ENCODE measurements at places on chromosomes 6 and 20.

- no peak for DNase-seq
Observed at GRCh38 chr6:45538641-45539547, 161.2 kb upstream of the SUPT3H start.

GRCh38 chr6:150579611-150580010 lies 20.1 kb upstream of the PLEKHG1 start:
- no peak for DNase-seq

DNA sequence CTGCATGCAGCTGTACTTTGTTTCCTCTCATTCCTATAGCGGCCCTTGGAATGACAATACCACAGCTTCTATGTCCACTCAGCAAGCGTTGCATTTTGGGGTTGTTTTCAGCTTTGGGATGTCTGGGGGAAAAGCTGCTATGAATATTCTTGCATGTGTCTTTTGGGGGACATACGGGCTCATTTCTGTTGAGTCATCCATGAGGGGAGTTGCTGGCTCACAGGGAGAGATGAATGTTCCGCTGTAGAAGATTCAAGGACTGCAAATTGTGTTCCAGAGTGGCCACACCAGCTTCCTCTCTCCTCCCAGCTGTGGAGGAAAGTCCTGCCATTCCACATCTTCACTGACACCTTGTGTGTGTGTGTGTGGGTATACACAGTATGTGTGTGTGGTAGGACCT lies 43.3 kb downstream of the TGM2 start:
- no peak for DNase-seq

- no peak for DNase-seq
Observed at GRCh38 chr20:38782275-38782674, 23.2 kb upstream of the PPP1R16B start.

GRCh38 chr6:129321303-129321702 lies 388.7 kb downstream of the ARHGAP18 start:
- DNase-seq: no peak

GRCh38 chr20:62156592-62157386 lies 13.2 kb downstream of the SS18L1 start:
- peak; percentile 85 for DNase-seq

DNA sequence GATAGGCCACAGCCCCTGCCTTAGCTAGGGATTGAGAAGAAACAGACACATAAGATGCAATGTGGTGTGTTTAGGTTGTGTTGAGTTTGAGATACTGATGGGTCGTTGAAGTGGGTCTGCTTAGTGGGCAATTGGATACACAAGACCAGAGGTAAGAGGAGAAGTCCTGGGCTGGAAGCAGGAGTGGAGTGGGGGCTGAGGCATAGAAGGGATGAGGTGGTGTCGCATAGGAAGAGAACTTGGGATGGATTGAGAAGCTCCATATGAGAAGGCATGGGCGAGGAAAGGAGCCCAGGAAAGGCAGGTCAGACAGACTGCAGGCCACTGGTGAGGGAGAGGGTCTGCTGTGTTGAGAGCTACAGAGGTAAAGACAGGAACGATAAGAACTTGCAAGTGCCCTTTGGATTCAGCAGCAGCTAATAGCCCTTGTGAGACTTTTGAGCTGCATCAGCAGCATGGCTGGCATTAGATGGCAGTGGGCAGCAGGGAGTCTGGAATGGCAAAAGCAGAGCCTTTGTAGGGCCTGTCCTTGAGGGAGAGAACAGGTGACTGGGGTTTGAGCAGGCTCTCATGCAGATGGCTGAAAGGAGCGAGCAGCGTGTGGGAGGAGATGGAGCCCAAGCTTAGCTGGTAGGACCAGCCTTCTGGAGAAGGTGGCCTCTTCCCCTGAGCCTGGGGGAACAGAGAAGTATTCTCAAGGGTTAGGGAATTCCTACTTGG lies 33.2 kb downstream of the PLCG1 start:
- DNase-seq: no peak

- no peak for DNase-seq
Observed at GRCh38 chr6:81138236-81138635, 614.2 kb downstream of the TENT5A start.

DNA sequence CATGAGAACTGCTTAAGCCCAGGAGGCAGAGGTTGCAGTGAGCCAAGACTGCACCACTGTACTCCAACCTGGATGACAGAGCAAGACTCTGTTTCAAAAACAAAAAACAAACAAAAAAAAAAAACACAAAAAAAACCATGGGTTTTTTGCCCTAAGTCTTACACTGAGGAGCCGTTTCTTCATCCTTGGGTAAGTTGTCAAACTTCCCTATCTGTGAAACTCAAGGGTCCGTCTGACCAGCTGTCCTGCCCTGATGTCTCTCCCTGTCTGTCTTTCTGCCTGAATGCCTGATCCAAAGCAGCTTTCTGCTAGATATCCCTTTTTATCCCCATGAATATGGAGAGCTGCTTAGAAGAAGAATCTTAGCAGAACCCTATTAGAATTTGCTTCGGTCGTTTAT lies 41.3 kb upstream of the CLDN20 start:
- DNase-seq: no peak

- DNase-seq: no peak
Observed at GRCh38 chr20:9052136-9052535, 16.8 kb upstream of the PLCB4 start.

DNA sequence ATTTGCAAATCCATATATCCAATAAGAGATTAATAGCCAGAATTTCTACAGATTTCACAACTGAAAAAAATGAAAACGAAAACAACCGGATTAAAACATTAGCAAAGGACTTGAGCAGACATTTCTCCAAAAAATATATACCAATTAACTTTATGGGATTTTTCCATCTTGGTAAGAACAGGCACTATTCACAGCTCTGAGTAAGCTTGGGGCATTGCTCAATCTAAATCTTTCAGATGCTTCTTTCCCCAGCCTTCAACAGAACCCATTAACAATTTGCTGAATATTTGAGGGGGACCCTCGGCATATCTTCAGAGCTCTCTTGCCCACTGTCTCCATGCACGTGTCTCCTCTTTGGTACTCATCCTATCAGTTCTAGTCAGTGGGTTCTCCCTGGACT lies 111.7 kb upstream of the CD93 start:
- DNase-seq: no peak

GRCh38 chr6:158559338-158559894 lies 475 bp upstream of the TMEM181 start:
- DNase-seq: no peak

GRCh38 chr6:108452711-108453195 lies 108.0 kb upstream of the FOXO3 start:
- DNase-seq: no peak

DNA sequence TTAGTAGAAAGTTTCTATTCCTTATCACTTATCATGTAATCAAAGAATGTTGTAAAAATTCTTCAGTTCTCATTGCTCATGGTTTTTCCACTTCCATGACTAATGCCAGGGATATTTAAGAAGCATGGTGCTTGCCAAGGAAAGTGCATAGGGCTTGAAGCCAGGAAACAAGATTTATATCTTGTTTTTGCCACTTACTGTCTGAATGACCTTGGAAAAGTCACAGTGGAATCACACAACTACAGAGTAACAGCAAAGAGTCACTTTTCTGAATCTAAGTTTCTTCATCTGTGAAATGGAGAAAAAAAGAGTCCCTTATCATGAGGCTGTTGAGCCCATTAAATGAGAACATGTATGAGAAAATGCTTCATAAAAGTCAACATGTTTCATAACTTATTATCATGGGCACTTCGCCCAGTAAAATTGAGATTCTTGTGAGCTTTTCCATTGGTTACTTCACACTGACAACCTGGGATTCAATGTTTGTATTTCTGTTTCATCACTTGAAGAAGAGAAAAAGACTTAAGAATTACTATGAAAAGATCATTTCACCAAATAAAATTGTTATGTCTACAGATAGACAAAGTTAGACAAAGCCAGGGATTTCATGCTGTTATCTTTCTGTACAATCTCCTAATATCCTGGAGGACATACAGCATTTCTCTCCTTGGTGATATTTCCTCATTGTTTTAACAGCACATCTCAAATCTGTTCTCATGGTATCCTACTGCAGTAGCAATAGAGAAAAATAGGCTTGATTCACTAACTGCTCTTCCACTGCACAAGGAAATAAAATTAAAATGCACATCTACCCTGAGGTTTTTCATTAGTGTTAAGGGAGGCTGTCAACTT lies 7.6 kb upstream of the BMP5 start:
- no peak for DNase-seq

DNA sequence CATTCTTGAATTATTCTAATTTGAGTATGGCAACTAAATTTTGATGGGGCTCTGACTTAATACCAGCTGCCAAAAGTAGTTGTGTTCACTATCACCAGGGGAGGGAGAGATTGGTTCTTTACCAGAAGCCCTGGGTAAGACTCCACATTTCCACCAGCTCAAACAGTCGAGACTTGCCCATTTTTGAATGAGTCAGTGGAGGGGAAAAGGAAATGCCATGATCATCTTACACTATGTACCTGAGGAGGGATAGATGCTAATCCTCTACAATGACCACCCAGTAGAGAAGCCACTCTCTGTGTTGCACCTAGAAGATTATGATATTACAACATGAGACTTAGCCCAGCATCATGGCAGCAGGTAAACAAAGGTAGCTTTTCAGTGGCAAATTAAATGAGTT lies 77.0 kb upstream of the SGK1 start:
- no peak for DNase-seq

DNA sequence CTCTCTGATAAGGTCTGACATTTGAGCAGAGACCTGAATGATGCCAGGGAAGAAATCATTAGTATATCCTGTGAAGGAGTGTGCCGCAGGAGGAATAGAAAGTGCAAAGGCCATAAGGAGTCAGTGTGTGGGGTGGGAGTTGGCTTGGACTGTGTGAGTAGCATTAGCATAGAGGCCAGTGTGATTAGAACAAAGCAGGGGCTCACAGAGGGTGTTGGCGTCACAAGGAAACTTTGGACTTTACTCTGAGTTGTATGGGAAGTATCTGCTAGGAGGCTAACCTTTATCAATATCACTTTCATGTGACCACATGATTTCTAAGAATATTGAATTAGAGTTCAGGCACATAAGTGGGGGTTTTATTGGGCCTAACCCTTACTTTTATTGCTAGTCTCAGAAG lies 12.1 kb downstream of the TMEM200A start:
- DNase-seq: no peak

GRCh38 chr6:147741389-147741788 lies 232.9 kb downstream of the SAMD5 start:
- no peak for DNase-seq

DNA sequence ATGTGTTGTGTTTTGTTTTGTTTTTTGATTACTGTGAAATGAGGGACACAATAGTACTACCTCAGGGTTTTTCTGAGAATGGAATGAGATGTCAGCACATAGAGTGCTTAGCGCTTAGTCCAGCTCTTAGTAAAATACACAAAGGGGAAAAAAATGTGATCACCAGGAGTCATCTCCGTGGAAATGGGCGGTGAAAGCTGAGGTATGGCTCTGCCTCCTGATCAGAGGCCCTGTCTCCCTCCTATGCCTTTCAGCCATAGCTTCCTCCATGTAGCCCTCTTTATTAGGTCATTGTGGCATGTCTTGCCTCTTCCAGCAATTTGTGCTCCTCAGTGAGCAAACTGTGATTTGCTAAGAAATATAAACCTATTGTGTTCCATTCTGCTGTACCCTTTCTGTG lies 13.0 kb downstream of the PSMF1 start:
- DNase-seq: no peak

DNA sequence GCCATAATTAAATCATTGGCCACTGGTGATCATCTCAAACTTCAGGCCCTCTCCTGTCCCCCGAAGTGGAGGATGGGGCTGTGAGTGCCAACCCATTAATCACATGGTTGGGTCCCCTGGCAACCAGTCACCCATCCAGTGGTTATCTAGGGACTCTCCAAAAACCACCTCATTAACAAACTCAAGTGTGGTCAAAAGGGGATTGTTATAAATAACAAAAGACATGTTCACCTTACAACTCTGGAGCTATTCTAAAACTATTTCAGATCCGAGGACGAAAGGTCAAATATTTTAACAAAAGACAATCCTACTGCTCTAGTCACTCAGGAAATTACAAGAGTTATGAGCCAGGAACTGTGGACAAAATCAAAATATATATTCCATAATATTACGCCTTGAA lies 95.5 kb upstream of the PRND start:
- no peak for DNase-seq

GRCh38 chr6:99066044-99066443 lies 118.3 kb upstream of the FBXL4 start:
- no peak for DNase-seq

DNA sequence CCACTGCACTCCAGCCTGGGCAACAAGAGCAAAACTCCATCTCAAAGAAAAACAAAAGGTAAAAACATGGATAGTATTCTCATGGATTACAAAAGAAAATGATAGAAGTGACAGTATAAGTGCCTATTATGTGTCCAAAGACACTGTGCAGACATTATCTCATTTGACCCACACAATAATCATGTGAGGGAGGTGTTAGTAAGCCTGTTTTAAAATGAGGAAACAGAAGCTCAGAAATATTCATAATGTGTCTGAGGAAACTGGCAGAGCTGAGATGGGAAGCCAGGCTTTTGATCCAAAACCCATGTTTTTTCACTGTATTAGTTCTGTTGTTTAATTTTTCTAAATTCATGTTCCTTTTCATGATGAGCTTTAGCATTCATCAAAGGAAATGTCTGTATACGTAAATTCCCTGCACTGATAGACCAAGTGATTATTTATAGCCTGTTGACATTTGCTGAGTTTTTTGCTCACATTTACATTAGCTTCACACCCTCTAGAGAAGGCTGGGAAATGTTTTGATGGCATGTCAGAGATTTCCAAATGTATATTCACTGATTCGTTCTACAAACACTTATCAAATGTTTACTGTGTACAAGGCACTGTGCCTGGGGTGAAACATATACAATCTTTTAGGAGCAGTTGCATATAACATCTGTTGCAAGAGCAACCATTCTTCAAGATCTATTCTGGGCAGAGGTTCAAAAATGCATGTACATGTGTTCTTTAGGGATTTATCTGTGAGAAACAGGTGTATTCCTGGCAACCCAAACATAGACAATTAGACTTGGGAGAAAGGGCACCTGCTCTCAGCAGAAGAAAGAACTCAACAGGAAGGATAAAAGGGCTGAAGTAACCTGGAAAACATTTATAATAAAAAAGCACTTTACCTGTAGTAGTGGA lies 331.5 kb downstream of the SAMD5 start:
- DNase-seq: no peak

DNA sequence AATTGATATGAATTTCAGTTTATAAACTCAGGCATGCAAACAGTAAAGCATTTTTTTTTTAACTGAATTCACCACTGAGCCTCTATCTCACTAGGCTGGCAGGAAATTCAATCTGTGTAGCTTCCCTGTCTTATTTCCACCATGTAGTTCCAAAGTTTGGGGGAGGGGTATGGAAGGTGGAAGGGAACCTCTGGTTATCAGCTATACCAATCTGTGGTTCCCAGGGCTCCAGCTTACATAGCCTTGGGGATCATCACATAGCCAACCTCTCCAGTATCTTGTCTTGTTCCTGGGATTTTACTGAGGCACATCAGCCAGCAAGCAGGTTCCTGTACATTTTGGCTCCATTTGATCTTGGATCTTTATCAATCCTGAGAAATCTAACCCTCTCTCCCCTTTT lies 15.6 kb downstream of the RAD21L1 start:
- DNase-seq: no peak

GRCh38 chr6:16343593-16343992 lies 105.2 kb downstream of the GMPR start:
- no peak for DNase-seq

Data from ecto neural progenitor cell (in vitro differentiated cells).